Neural progenitor cell (in vitro differentiated cells): ENCODE measurements at places on chromosomes 4 and X. TPM values are rescaled to one million over a fixed set of nuclear protein-coding genes. Genes with fewer than 3 reads are reported as not detected.
A peak's percentile ranks its signal among the peaks of the same experiment; 100 is the strongest.

DNA sequence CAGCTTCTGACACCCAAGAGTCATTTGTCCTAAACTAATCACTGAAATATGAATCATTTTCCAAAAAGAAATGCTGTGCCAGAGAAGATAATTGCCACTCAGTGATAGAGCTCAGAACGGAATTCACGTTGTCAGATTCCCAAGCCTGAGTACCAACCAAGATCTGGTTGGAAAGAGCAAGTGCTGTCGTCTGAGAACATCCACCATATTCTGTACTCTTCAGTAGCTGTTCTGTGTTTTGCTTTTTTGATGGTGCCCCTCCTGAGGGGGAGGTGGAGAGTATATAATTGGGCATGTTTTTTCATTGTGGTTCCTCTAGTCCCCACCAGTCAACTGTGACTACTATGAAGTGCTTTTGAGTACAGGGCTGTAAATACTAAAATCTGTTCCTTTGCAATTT, 13.2 kb downstream of the RUFY3 start:
- no peaks in the 10 kb centered on the region for H3K36me3 ChIP-seq
- H3K4me3 ChIP-seq: no peak overlapping the region
- no peaks in the 10 kb centered on the region for H3K27me3 ChIP-seq
- peaks cover 22% of the 10 kb centered on the region for H3K4me1 ChIP-seq

- H3K36me3 ChIP-seq: peaks cover 3% of the 10 kb centered on the region
- no peaks in the 10 kb centered on the region for H3K4me1 ChIP-seq
- no peak for DNase-seq
- H3K27ac ChIP-seq: no peak overlapping the region
- H3K4me3 ChIP-seq: no peak overlapping the region
Observed at GRCh38 chrX:111759686-111760085, 78.7 kb downstream of the ALG13 start.

- no peaks in the 10 kb centered on the region for H3K27me3 ChIP-seq
- H3K36me3 ChIP-seq: no peaks in the 10 kb centered on the region
- H3K27ac ChIP-seq: peak overlapping the region; percentile 17
- peak; percentile 70 for DNase-seq
Observed at GRCh38 chrX:69221239-69222102, 56.2 kb upstream of the PJA1 start.

DNA sequence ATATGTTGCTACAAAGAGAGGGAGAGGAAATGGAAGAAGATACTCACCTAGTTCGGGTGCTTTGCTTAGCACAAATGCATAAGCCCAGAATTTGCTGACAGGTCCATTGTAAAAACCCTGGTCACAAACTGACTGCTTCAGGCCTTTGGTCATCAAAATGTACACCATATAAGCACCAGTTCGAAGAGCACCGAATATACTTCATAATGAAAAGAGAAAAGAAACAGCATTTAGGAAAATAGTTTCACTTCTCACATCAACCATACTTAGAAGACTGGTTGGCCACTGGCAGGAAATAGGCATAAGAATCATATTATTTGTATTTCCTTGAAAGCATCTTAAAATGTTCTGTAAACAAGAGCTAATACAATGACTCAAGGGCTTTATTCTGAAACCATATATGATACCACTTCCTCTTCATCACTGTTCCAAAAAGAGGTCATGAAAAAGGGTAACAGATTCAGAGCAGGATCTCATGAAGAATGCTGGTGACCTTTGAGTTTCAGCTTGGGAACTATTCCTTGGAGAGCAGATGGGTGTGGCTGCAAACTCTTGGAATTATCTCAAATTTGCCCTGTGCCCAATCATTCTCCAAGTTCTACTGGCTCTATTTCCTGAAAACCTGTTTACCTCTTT, 138.7 kb downstream of the ELOVL6 start:
- H3K27me3 ChIP-seq: no peaks in the 10 kb centered on the region
- no peak overlapping the region for H3K4me3 ChIP-seq
- no peaks in the 10 kb centered on the region for H3K36me3 ChIP-seq
- H3K27ac ChIP-seq: no peak overlapping the region
- no peak for DNase-seq

DNA sequence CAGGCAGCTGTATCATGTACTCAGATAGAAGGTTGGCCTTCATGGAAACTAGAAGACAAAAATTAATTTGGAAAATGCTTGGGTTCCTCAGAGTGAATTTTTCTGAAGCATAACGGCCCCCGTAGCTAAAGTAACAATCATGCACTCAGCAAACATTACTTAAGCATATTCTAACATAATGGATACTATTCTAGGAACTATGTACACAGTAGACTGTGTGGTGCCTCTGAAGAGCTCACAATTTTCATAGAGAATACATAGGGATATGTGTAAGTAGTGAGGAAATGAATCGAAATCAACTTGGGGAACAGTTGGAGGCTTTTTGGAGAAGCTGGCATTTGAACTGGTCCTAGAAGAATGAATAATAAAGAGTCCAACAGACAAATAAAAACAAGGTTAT, 1045.0 kb downstream of the GLUD2 start:
- no peak for DNase-seq
- no peaks in the 10 kb centered on the region for H3K4me1 ChIP-seq
- no peak overlapping the region for H3K4me3 ChIP-seq
- no peak overlapping the region for H3K27ac ChIP-seq
- no peaks in the 10 kb centered on the region for H3K36me3 ChIP-seq

DNA sequence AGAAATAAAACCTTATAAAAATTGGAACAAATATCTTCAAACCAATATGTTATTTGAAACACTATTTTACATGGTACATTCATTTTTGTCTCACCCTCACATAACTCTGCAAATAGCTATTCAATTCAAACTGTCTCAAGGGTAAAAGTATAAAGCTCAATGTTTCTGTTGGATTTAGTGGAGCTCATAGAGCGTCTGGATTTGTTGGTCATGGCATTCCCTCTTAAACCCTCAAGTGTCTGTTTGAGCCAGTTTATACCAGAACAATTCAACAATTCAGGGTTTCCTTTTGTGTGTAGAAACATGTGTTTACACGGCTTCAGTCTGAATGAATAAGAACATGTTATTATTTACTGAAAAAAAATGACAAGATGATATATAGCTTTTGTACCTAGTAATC, 161.6 kb downstream of the PCDH18 start:
- H3K4me3 ChIP-seq: no peak overlapping the region
- no peaks in the 10 kb centered on the region for H3K36me3 ChIP-seq
- DNase-seq: no peak
- no peaks in the 10 kb centered on the region for H3K4me1 ChIP-seq
- no peak overlapping the region for H3K27ac ChIP-seq

- peaks cover 22% of the 10 kb centered on the region for H3K4me1 ChIP-seq
- H3K27me3 ChIP-seq: peaks cover 8% of the 10 kb centered on the region
- no peak overlapping the region for H3K4me3 ChIP-seq
- H3K36me3 ChIP-seq: no peaks in the 10 kb centered on the region
- peak; percentile 28 for DNase-seq
- no peak overlapping the region for H3K27ac ChIP-seq
Observed at GRCh38 chr4:146949559-146949958, 3.9 kb upstream of the TTC29 start.

GRCh38 chr4:119314356-119314755, 7.6 kb downstream of the FABP2 start:
- H3K4me1 ChIP-seq: no peaks in the 10 kb centered on the region
- H3K27ac ChIP-seq: no peak overlapping the region
- H3K4me3 ChIP-seq: no peak overlapping the region

GRCh38 chr4:83378419-83378818, 43.8 kb upstream of the HPSE start:
- H3K27me3 ChIP-seq: no peaks in the 10 kb centered on the region
- no peak overlapping the region for H3K27ac ChIP-seq
- H3K4me1 ChIP-seq: no peaks in the 10 kb centered on the region
- peak; percentile 45 for DNase-seq
- H3K4me3 ChIP-seq: no peak overlapping the region
- no peaks in the 10 kb centered on the region for H3K36me3 ChIP-seq

DNA sequence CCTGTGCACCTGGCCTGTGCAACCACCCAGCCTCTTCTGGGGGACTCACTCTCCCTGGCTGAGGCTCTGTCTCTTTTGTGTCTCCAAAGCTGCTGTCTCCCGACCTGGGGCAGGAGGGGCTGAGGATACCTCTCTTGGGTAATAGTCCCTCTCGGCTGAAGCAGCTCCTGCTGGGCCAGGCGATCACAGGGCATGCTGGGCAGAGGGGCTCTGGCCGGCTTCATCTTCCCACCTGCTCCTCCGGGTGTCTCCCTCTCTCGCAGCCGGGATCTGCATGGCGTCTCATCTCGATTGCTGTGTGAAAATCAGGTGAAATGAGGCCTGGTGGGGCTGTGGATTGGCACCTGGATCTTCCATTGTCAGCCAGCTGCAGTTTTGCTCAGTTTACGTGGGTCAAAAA, 53.2 kb downstream of the MGST2 start:
- peaks cover 10% of the 10 kb centered on the region for H3K27me3 ChIP-seq
- no peaks in the 10 kb centered on the region for H3K36me3 ChIP-seq
- no peak for DNase-seq
- no peaks in the 10 kb centered on the region for H3K4me1 ChIP-seq
- no peak overlapping the region for H3K27ac ChIP-seq
- H3K4me3 ChIP-seq: no peak overlapping the region

DNA sequence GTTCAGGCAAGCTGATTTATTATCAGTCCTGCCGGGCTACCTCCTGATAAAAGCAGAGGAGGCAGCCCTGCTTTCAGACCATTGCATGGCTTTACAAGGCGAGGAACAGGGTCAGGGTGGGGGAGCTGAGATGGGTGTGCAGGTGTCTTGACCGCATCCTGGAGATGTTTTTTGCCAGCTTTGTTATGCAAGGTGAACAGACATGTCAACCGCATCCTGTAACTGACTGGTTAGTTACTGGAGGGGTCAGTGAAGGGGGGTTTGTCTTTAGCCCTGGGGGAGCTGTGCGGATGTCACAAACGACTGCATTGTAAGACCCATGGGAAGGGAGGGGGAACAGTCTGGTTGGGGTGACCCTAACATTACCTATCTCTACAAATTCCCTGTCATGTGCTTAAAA, 10.0 kb downstream of the ADAM29 start:
- H3K27me3 ChIP-seq: no peaks in the 10 kb centered on the region
- H3K4me1 ChIP-seq: no peaks in the 10 kb centered on the region
- no peak overlapping the region for H3K4me3 ChIP-seq
- H3K36me3 ChIP-seq: no peaks in the 10 kb centered on the region

Gene NPY1R
- total RNA-seq: 4.6 and 7.9 TPM in 2 replicates

Gene FAM241A
- 0.03 TPM in 1 of 2 replicates, not detected in the other for total RNA-seq

Gene KLF8
- total RNA-seq: 14.8 and 15.4 TPM in 2 replicates
